ENCODE measurements at places on chromosomes 4 and X.

DNA sequence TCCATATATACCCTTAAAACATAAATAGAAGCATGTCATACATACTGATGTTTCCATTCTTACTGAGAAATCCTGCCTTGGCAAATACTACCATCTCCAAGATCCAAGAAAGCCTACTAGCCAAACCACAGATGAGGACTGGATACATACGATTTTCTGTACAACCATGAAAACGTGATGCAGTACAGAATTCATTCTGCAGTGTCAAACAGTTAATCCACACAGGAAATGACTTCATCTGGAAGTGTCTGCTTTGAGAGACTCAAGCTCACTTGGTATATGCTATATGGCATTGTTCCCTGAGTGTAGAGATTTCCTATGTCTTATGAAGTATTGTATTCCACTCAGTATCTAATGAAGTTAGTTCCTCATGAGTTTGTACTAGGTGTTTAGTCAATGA lies 94.3 kb downstream of the CT47B1 start:
- no peak for DNase-seq

DNA sequence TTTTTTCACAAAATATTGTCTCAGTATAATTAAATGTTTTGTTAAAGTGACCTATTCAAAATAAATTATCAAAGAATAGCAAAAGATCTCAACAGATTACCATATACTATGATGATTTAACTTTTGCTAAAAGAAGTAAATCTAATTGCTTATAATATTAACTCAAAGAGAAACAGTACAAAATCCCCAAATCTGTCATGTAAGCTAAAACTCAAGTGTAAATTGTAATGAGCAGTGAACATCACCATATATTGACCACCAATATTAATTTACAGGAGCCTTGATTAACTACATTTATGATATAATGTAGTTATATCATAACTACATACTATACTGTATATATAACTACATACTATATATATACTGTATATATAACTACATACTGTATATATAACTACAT lies 174.4 kb downstream of the SLC39A8 start:
- DNase-seq: no peak

DNA sequence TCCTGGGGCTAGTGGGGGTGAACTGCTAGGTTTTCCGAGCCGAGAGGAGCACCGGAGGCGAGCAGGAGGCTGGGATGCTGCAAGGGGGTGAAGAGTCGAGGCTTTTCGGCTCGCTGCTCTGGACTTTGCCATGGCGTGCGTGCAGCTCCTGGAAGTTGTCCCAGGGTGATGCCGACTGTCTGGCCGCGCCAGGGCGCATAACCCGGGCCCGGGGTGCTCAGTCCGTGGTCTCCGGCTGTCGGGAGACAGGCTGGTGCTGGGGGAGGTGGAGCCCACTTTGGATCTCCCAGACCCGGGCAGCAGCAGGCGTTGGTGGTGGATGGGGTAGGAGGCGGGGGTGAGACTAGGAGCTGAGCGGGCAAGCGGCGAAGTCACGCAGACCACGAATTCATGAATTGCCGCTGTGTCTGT lies 793 bp downstream of the GRIA3 start:
- DNase-seq: no peak

GRCh38 chr4:3134201-3134600 lies 59.7 kb downstream of the HTT start:
- DNase-seq: no peak

DNA sequence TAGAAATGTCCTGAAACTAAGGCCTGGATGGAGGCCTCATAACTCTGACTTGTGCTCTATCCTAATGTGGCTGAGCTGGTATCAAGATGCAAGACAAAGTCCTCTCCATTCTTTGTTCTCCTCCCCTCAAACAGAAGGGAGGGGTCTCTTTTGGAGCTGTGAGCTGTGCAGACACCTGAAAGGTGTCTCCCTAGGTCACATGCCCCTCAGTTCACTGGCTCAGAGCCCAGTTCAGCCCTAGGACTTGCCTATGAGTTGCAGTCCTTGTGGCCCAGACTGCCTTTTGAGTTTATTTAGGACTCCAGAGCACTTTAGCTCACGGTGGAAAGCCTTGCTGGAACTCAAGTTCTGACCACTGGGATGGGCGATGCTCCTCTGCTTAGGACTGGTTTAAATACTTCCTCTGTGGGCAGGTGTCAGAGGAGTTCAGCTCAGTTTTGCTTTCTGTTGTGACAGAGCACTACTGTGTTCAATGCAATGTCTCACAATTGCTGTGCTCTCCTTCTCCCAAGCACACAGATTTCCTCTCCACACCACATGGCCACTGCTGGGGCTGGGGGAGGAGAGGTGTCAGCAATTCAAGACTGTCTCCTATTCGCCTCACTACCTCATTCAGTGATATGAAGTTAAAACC lies 84.8 kb upstream of the ZNF827 start:
- DNase-seq: no peak

DNA sequence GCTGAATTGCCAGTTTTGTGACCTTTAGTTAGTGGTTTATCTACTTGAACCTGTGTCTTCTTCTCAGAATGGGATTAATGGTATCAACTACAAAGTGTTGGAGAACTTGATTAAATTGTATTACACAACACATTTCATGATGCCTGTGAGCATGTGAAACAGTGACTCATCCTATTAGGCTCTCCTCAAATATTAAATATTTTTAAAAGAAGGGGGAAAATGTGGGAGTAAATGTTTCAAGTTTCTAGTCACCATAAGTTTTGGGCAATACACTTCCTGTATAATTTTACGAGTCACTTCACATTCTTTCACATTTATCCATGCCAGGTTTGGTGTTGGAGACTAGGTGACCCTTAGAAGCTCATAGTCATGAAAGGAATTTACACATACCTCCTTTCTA lies 147.0 kb downstream of the HS3ST1 start:
- DNase-seq: no peak

- peak; percentile 7 for DNase-seq
These were observed 49.0 kb upstream of the ZNF157 start for GRCh38 chrX:47321386-47321785.

DNA sequence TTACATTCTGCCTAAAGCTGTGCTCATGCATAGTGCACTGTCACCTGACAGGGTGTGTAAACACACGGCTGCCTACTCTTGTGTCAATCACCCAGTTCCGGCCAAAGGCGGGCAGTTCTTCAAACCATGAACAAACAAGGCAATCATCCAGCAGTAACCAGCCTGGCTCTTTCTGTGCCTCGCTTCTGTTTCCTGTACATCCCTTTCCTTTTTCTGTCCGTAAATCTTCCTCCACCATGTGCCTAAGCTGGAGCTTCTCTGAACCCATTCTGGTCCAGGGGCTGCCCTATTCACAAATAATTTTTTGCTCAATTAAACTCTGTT lies 60.8 kb upstream of the CBR4 start:
- DNase-seq: no peak
